ENCODE measurements at places on chromosomes 1 and 21.

GRCh38 chr1:205810448-205811157, 2.4 kb downstream of the SLC41A1 start:
- DNase-seq, result no peak

GRCh38 chr21:31334648-31335121, 9.4 kb downstream of the TIAM1 start:
- no peak for DNase-seq

DNA sequence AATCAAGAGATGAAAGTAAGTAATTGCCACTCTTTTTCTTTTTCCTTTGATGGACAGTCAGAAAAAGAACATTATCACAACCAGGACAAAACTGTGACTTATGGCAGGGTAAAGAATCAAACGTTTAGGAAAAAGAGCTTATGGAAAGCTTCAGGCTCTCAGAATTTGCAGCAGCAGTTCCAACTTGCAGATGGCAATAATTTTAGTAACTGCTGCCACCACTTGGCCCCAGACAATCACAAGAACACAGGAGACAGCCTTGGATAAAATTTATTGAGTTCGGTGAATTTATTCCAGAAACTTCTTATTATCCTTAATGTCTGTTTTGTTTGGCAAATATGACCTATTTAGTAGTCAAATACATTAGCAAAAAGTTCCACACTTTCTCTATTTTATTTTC, 804.4 kb downstream of the BRINP3 start:
- no peak for DNase-seq

- no peak for DNase-seq
These were observed 138.1 kb upstream of the MAGI3 start for GRCh38 chr1:113252166-113252565.

DNA sequence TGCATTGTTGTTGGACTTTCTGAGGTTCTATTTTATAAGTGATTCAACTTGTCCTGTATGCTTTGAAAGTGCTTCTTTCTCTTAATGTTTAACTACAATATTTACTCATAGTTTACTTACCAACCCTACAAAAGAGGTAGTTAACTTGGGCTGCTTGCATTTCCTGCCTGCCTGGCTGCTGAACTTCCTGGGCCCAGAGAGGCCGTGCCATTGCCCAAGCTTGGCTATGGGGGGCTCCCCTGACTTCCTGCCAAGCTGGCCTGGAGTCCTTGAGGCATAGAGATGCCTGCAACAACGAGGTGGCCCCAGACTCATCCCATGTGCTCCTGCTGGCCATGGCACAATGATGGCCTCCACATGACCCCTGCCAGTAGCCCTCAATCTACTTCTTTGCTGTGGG, 361.6 kb upstream of the PLD5 start:
- DNase-seq, result peak; percentile 39

GRCh38 chr1:47031059-47031458, 7.6 kb downstream of the CYP4X1 start:
- no peak for DNase-seq

Data from RCC 7860 (cell line).